ENCODE measurements at places on chromosomes 7 and 10.

DNA sequence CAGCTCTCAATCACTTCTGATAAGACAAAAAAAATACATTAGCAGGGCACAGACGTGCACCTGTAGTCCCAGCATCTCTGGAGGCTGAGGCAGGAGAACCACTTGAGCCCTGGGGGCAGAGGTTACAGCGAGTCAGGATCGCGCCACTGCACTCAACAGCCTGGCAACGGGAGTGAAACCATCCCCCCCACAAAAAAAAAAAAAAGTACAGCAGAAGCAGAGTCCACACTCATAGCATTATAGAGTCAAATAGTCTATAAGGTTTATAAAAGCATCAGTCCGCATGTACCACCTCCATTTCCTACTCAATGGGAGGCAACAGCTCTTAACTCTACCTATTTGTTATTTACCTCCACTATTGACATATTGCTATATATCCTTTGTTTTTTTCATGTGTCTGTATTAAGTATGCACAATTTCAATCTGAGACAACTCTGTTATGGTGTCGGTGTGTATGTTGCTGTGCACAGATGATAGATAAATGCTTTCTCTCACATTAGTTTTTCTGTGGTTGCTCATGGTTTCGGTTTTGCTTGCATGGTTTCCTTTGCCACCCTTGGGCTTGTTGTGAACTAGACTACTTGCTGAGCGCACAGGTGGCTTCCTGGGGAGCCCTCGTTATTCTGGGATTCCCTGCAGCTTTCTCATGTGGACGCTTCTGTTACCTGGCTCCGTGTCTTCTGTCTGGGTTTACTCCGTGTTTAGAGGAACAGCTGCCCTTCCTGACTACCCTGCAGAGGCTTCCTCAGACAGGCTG, 40.4 kb downstream of the PROSER2 start:
- DNase-seq, result no peak

- DNase-seq, result no peak
Observed at GRCh38 chr10:29319205-29319781, 30.4 kb downstream of the LYZL1 start.

GRCh38 chr10:115918812-115919211, 354.2 kb downstream of the GFRA1 start:
- DNase-seq, result no peak

DNA sequence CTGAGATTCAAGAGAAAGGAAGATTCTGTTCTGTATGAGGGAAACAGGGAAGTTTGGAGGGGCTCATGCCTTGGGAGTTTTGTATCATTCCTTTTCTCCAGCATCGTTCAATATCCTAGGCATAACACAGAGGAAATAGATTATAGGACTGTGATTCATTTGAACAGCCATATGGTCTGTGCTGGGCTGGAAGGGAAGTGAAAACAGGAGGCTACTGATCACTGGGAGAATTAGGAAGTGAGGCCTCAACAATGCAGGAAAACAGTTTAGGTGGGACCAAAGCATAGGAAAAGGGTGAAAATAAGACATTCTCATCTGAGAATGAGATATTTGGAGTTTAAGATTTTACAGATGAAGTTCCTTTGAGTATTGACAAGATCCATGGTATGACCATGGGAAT, 70.7 kb upstream of the MKX start:
- DNase-seq, result no peak
